ENCODE measurements at places on chromosomes 5 and 9. TPM values are rescaled to one million over a fixed set of nuclear protein-coding genes. Genes with fewer than 3 reads are reported as not detected.

TSSK1B gene
- 0.13 TPM for polyA plus RNA-seq

C9orf85 gene
- polyA plus RNA-seq: 19.1 TPM

WNT8A gene
- not detected for polyA plus RNA-seq

ADAMTSL2 gene
- polyA plus RNA-seq: 4.7 TPM

PCSK5 gene
- 11.8 TPM for polyA plus RNA-seq

RNF183 gene
- not detected for polyA plus RNA-seq

PRRC1 gene
- 49.5 TPM for polyA plus RNA-seq

GPR151 gene
- polyA plus RNA-seq: not detected

DNLZ gene
- polyA plus RNA-seq: 7.4 TPM

ZNF883 gene
- polyA plus RNA-seq: 4.1 TPM

NUTM2F gene
- not detected for polyA plus RNA-seq

NDUFB6 gene
- 63.3 TPM for polyA plus RNA-seq

ADAMTSL1 gene
- polyA plus RNA-seq: 10.6 TPM

MRNIP gene
- polyA plus RNA-seq: 15.2 TPM

POLR3G gene
- 1.8 TPM for polyA plus RNA-seq

KLF4 gene
- 20.4 TPM for polyA plus RNA-seq

SPDL1 gene
- 16.8 TPM for polyA plus RNA-seq

CTXN3 gene
- 1.0 TPM for polyA plus RNA-seq

All from forelimb muscle (tissue), 1 donor.